ENCODE measurements at places on chromosomes 7 and 10.

GRCh38 chr10:133324198-133324792 is 12.4 kb downstream of the CALY start:
- peak; percentile 38 for DNase-seq

- no peak for DNase-seq
These were observed 424.5 kb upstream of the LRRTM3 start for GRCh38 chr10:66501356-66501755.

- peak; percentile 12 for DNase-seq
These were observed 80.7 kb downstream of the GCC1 start for GRCh38 chr7:127504715-127505114.

- peak; percentile 21 for DNase-seq
These were observed 238.9 kb downstream of the CACNA2D1 start for GRCh38 chr7:82204694-82205093.

- peak; percentile 57 for DNase-seq
These were observed 19.1 kb upstream of the LEP start for GRCh38 chr7:128221929-128222403.

DNA sequence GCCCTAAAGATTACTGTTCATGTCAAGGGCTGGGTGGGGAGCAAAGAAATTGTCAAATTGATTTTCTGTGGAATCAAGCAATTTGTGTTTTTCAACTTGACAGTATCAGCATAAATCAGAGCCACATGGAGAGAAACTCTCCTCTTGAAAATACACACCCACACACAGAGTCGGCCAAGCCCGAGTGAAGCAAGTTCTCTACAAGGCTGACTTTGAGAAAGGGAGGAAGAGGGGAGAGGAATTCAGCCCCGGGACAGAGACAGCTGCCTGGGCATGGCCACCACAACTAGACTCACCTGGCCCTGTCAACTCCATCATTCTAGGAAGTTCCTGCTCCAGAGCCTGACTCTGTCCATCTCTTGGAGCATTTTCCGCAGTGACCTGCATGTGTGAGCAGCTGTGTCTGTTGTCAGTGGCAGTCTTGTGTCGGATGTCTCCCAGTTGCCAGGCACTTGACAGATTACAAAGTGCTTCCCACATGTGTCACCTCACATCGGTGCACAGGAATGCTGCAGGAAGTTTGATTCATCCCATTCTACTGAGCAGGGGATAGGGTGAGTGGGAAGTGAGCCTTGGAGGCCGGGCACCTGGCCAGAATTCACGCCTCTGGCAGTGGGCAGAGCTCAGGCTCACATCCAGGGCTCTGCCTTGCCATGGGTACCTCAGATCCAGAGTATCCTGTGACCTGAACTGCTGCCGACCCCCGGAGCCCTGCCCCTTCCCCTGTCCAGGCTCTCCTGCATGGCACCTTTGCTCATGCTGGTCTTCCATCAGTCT is 37.9 kb downstream of the ADAM12 start:
- DNase-seq, result peak; percentile 98

DNA sequence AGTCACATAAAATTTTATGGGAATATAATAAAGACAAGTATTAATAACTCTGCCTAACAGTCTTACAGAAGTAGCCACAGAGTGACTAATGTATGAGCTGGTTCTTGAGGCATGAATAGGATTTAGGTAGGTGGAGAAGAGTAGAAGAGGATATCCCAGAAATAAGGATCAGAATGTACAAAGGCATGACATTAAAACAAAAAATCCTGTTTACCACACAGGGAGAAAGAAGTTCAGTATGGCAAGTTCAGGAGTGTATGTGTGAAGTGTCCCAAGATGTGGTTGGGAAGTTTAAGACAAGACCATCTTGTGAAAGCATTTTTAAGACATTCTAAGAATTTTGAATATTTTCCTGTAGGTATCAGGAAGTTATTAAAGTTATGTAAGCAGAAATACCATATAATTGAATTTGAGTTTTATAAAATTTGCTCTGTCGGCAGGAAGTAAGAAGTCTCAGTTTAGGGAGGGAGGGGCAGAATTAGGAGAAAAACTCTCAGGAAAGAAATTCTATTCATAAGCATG is 64.7 kb upstream of the CAV2 start:
- DNase-seq, result peak; percentile 96

DNA sequence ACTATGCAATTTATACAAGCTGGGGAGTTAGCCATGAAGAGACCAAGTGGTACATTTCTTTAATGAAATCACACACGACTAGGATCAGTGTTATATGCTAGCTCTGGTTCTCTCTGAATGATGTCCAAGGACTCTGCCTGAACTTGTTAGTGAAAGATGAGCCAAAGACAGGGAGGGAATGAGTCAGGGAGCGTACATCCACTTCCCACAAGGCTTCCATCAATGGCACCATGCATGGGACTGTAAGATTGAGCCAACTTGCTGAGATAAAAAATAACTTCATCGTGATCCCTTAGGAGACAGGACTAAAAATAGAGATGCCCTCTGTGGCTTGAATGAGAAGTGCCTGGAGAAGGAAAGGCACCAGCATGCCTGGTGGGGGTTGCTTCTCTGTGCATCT is 629.7 kb downstream of the ACTR3B start:
- DNase-seq, result no peak

DNA sequence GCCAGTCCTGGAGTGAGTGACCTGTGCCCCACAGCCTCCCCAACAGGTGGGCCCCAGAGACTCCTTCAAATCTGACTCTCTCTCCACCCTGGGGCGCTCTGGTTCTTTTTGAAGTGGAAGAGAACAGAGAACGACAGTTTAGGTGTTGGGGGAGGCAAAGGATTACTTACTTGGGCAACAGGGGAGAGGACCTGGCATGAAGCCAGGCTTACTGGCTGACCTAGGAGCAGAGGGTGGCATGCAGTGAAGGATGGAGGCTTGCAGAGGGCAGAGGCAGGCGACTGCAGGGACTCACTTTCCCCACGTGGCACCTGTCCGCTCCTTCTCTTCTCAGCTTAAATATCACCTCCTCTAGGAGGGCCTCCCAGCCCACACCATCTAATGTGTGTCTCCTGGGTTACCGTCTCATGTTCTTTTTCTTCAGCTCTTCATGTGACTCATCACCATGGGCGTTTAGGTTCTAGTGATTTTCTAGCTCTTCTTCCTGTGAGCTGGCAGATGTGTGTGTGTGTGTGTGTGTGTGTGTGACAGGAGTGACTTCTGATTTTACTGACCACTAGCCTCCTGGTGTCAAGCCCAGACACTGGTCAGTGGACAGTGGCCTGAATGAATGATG is 15.5 kb downstream of the LZTS2 start:
- peak; percentile 94 for DNase-seq

DNA sequence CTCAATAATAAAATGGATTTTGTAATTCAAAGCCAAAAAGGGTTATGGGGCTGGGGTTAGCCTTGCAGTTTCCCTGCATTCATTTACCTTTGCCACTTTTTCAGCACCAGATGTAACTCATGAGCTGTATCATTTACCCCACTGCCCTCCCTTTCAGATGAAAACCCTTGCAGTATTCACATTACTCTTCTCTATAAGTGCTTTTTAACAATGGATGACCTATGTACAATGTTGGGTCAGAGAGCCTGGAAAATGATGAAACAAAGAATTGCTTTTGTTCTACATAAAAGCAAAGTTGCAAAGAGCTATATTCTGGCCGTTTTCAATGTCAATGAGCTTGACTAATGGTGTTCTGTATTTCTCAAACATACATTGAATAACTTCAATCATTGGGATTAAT is 189.7 kb downstream of the TMEM26 start:
- DNase-seq, result no peak

DNA sequence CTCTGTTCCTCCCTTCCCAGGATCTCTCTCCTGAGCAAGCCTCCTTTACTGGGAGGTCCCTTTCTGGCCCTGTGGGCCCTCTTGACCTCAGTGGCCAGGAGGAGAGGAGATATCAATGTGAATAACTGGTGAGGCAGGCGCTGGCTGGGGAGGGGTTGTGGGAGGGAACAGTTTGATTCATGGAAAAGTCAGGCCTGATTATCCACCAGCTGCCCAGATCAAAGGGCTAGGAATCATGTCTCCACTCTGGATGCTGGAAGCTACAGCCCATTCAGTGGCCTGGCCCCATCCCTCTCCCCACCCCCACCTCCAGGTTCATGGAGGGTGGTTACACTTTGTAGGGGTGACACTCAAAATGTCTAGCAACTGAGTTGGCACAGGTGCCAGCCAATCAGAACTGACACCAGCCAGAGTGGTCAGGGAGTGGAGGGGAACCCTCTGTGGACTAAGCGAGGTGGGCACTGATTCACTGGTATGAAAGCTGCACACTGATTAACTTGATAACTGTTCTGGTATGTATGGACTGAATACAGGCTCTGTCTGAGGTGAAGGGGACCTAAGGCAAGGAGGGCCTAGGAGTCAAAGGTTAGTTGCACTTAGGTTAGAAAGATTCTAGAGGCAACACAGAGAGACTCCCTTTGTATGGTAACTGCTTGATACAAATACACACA is 4.8 kb downstream of the PRRT4 start:
- no peak for DNase-seq

Measured in fibroblast of skin of back (primary cell).